ENCODE measurements at places on chromosomes 11 and 22.

DNA sequence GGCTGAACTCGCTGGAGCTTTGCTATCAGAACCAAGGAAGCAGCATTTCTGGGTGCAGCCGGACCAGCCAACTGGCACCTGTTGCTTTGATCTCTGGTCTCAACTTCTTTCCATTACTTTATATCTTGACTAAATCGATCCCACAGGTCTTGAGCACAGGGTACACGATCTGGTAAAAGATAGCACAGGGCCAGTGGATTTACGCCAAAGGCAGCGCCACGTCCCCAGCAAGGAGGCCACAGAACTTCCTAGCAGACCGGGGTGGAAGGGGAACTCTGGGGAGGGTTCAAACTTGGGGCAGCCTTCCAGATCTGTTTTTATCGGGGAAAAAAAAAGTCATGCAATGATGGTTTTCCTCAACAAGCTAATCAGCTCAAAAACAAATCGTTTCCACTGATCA lies 14.0 kb downstream of the VPS37C start:
- DNase-seq: no peak

DNA sequence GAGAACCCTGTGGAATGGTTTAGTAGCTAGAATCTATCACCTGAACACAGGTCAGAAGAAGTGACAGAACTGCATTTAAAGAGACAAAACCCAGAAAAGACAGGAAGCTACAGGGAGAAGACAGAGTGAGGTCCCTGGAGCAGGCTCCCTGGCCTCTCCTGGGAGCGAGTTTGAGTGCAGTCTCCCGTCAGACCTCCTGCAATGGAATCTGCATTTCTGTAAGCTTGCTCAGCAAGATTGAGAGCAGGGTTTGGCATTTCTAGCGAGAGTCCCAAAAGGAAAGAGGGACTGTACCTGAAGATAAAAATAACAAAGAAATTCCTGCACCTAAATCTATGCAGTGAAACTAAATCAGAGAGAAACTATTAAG lies 74.2 kb downstream of the MORC2 start:
- DNase-seq: no peak

DNA sequence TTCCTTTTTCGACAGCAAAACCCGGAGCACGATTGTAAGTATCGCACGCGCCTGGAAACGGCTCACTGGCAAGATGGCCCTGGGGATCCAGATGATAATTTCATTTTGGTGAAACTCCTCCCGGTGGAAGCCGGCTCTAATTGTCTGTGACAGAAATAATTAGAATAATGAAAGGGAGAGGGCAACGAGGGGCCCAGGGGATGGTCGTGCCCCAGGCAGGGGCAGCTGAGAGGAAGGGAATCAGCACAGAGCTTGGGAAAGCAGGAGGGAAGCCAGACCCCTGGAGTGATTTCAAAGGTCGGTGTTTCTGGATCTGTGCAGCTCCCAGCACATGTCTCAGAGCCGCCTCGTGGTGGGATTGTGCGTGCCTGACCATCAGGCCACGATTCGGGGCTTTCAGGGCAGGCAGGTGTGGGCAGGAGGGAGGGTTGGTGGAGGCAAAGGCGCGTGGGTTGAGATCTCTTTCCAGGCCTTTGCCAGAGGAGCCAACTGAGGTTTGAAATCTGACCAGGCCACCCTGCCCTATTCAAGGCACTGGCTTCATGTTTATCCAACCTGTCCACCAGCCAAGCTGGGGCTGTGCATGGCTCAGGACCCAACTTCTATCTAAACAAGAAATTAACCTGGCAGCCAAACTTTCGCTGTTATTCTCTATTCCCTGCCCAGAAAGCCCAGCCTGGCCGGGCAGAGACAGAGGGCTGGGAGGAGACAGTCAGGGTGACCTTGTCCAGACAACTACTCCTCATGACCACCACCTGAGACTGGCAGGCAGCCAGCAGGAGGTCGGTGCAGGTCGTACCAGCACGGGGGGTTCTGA lies 27.8 kb downstream of the ANO1 start:
- no peak for DNase-seq

DNA sequence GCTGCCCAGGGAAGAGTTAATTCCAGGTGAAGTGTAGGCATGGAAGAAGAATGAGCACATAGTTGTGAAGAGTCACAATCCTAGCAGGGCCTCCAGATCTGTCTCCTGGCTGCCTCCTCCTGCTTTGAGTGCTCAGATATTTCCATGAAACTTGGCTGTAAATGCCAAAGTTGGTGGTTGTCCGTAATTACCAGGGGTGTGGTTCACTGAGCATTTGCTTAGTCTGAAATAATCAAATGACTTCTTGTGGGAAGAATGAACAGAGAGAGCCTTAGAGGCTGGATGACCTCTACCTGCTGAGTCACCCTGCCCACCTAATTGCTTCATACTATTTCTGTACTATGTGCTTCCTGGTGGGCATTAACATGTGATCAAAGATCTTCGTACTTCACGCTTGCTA lies 50.9 kb downstream of the APIP start:
- no peak for DNase-seq

DNA sequence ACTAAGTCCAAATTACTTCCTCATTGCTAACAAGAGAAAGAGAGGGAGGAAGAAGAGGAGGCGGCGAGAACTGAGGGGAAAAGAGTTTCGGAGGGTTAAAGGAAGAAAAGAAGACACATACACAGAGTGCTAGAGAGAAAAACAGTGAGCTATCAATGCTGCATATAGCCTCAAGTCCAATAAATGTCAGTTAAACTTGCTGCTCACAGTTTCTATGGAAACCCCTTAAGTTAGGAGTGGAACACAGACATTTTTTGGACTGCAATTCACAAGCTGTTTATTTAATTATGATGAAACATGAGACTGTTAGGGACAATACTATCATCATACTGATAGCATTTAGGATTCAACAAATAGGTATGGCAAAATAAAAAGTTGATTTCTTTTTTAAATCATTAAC lies 1320.4 kb downstream of the LRRC4C start:
- DNase-seq: no peak

Data from stimulated activated CD4-positive, alpha-beta T cell treated with anti-CD3 and anti-CD28 coated beads, Interleukin-1b, Interleukin-23, amount 100 ng/mL, for 1 hour (primary cell).